Lung (tissue), 17 donors: ENCODE measurements at places on chromosomes 7 and 10. TPM values are rescaled to one million over a fixed set of nuclear protein-coding genes. Genes with fewer than 3 reads are reported as not detected.

The GTPBP4 gene
- total RNA-seq: 43.6 TPM

The ASIC3 gene
- total RNA-seq: 0.37 TPM

DNA sequence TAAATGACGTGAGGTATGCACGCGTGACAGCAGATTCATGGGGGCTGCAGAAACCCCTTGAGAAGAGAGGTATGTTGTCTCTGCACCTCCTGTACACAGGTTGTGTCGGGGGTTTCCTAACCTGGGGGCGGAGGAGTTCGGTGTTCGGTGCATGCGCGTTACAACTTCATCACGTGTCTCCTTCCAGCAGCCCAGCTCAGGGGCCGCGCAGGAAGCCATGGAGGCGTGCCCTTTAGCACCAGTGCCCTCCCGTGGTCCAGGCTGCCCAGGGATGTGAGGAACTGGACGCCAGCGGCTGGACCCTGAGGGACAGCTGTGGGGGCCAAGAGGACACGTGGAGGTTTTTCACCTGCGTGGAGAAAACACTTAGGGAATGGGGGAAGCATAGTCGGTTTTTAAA, 186.4 kb downstream of the EBF3 start:
- DNase-seq: no peak

The NKX1-2 gene
- total RNA-seq: not detected

DNA sequence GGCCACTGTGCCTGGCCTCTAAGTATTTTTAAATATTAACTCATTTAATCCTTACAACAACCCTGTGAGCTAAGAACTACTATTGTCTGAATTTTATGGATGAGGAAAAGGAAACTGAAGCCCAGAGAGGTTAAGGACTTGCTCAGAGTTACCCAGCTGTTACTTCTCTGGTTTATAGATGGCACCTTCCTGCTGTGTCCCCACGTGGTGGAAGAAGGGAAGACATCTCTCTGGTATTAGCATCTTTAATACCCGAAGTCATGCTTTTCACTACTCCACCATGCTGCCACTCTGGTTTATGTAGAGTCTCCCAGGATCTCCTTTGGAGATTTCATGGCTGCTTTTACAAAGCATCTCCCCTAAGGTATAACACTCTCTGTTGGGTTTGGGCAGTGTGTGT, 105.5 kb upstream of the MKLN1 start:
- no peak for DNase-seq

The UCN3 gene
- 0.77 TPM for total RNA-seq

DNA sequence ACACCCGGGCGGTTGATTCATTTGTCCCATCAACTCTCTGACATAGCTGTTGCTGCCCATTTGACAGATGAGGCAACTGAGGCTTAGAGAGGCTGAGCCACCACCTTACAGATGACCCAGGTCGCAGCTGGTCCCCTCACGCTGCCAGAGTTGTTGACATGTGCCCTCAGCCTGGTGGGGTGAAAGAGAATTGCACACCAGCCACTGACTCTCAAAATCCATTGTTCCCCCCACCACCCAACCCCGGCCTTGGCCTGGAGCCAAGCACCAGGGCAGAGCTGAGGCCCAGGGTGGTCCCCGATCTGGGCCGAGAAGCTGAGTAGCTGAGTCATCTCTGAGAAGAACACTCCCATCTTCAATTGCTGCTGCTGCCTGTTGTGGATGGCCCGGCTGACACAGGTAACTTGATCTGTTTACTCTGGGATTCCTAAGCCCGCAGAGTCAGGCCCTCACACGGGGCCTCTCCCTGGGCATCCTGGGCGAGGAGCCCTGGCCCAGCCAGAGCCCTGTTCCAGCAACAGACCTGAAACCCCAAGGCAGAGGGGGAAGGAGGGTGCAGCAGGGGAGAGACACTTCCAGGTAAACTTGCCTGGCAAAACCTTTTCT, 27.5 kb downstream of the PVRIG start:
- DNase-seq: peak; percentile 38

DNA sequence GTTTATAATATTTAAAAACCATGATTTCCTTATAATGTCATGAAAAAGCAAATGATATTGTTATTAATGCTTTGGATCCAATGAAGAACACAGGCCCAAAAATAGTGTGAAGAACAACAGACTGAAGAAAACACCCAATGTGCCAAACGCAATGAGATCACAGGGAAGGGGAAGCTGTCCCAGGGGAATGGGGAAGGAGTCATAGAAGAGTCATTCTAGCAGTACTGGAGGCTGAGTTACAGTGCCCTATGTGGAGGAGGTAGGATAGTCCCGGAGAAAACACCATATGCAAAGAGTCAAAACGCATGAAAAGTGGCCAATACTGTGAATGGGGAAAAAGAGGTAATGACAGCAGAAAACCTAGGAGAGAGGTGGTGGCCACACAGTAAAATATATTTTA, 50.9 kb downstream of the TPK1 start:
- DNase-seq: no peak

The GPR85 gene
- total RNA-seq: 2.1 TPM

DNA sequence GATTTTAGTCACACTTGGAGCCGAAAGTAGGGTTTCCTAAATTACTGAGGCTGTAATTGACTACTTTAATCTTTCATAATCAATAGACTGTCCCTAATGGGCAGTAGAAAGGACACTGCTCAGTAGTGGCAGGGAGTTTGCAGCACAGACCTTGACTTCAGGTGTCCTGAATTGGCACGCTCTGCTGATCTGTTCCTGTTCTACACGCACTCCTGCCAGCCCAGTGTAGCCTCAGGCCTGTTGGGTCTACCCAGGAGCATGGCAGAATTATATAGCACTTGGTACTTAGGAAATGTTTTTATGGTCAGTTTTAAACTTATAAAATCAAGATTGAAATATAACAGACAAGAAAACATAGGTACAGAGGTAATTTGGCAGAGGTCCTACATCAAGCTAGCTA, 9.0 kb downstream of the EIF4H start:
- DNase-seq: no peak

- DNase-seq: no peak
These were observed 14.8 kb downstream of the PRKRIP1 start for GRCh38 chr7:102410918-102411317.

The SPDYE11 gene
- not detected for total RNA-seq

DNA sequence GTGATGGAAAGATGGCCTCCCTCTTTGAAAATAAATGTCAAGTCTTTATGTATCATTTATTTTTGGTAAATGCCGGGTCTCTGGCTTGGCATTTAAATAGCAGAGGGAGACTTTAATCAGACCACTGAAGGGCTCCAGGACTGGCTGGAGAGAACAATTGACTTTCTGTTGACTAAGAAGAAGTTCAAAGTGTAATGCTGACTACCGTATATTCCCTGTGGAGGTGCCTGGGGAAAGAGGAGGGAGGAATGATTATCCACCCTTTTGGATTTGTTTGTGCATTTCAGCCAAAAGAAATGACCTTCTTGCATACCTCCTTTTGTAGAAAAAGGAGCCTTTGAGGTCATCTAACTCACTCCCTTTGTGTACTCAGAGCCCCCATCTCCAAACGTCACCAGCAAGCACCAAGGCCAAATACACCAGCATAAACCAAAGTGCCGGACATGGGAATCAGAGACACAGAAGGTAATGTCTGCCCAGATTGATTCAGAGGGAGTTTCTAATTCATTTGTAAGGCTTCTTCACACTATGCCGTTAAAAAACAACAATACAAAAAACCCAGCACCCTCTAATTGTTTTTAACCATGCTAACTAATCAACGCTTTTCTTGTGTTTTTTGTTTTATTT, 75.2 kb downstream of the PRLHR start:
- no peak for DNase-seq

The ARMC3 gene
- 32.8 TPM for total RNA-seq

DNA sequence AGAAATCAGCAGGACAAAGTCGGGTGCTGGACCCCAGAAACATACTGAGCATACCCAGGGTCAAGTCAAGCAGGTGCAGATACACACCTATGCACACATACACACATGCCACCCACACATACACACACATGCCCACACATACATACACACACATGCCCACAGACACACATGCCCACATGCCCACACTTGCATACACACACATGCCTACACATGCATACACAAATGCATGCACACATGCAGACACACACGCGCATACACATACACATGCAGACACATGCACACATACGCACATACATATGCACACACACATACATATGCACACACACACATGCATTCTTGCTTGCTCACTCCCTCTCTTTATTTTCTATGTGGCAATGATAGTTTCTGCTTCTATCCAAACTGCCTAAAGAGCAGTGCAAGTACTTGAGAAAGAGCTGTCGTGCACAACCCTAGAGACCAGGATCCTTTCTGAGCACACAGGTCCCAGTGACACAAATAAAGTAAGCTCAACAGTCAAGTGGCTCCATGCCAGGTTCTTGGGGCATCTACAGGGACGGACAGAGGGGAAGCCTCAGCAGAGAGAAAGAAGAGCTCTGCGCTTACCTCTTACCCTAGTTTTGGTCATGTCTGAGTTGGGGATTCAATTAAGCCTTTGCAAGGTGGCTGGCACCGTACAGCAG, 83.7 kb downstream of the EBF3 start:
- DNase-seq: no peak

The AGAP9 gene
- total RNA-seq: 8.7 TPM

GRCh38 chr10:88200312-88201032, 337.0 kb downstream of the PTEN start:
- DNase-seq: no peak

The ELOVL3 gene
- total RNA-seq: 1.4 TPM

DNA sequence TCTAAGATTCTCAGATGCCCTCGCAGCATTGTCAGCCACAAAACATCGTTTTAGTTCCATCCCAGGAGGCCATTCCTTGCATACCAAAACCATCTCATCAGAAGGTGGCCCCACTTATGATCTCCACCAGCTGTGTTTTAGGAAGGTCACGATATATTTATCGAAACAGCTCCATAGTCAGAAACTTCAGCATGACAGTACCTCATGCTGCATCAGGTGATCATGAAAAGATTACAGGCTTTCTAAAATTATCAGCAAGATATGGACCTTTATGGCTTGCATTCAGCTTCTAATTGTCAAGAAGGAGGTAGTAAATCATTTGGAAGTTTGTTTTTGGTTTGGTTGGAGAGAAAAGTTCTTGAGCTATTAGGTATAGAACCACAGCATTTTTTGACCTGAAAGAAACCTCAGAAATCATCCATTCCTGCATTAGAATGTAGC, 20.0 kb downstream of the JAZF1 start:
- DNase-seq: no peak

The ACTL6B gene
- not detected for total RNA-seq

GRCh38 chr10:14384915-14385314, 54.2 kb upstream of the FRMD4A start:
- DNase-seq: no peak

DNA sequence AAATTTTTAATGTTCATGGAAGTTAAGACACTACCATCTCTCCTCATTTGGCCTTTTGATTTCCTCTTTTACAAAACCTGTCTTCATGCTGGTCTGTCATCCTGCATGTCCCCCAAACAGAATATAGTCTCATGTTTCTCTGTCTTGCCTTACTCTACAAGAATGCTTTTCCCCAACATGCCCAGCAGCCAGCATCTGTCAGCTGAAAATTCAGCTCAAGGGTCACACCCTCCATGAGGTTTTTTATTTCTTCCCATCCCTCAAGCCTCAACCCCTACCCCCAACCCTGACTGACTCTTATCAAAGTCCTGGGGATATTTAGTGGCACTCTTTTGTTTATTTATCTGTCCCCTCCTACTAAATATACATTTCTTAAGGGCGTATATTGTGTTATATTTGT, 202.0 kb downstream of the ANK3 start:
- no peak for DNase-seq

The SLC39A12 gene
- not detected for total RNA-seq

The ZNF804B gene
- total RNA-seq: not detected

DNA sequence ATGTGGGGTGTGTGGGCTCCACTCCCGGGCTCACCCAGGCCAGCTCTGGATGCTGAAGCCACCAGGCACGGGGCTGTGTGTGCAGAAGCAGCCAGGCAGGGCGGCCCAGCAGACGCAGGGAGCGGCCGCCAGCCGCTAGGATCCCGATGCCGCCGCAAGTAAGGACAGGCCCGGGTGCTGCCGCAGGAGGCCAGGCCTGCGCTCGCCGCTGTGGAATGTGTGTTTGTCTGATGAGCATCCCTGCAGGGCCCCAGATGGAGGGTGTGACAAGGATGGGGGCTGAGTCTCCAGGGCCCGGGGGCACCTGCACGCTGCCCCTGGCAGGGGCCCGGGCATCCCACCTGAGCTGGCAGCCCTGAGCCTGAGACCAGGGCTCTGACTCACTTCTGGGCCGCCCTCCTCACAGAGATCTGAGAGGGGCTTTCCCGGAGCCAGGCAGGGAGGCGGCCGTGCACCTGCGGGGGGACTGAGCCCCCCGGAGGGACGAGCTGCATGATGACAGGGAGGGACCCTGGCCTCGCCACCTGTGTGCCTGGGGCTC, 101.5 kb downstream of the FOXL3 start:
- no peak for DNase-seq
